ENCODE measurements at places on chromosomes 13 and 19.

- peak; percentile 75 for DNase-seq
These were observed 5.0 kb downstream of the RNF225 start for GRCh38 chr19:58400316-58400915.

DNA sequence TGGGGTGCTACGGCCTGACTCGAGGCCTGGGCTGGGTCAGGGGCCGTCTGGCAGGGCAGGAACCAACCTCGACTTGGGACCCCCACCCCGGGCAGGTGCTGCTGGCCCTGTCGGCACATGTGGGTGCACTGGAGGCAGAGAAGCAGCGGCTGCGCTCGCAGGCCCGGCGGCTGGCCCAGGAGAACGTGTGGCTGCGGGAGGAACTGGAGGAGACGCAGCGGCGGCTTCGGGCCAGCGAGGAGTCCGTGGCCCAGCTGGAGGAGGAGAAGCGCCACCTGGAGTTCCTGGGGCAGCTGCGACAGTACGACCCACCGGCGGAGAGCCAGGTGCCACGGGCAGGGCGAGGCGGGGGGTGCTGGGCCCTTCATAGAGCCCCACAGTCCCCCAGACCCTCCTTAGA lies 5.9 kb downstream of the KLC3 start:
- no peak for DNase-seq

DNA sequence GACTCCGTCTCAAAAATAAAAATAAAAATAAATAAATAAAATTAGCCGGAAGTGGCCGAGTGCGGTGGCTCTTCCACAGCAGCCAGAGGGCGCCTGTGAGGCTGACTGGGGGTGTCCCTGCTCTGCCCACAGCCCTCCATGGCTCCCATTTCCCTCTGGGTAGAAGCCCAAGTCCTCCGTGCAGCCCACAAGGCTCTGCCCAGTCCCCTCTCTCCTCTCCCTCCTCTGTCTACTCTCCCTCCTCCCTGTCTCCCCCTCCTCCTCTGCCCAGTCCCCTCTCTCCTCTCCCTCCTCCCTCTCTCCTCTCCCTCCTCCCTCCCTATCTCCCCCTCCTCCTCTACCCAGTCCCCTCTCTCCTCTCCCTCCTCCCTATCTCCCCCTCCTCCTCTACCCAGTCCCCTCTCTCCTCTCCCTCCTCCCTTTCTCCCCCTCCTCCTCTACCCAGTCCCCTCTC lies 20.4 kb downstream of the MISP start:
- no peak for DNase-seq

DNA sequence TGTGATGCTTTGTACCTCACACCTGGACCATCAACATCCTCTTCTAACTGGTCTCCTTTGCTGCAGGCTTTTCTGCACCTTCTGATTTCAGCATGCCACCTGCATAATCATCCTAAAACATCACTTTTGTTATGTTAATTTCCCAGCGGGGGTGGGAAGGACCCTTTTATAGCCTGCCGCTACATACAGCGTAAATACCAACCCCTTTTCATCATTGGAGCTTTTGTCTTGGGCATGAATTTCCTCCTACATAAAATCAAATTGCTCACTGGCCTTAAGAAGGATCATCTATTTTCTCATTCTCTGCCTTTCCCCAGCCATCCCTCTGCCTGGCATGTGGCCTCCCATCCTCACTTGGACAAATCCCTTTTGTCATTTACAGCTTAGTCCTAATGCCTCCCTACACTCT lies 124.7 kb downstream of the RBM26 start:
- DNase-seq: no peak

- peak; percentile 30 for DNase-seq
These were observed 674 bp downstream of the TRPC4 start for GRCh38 chr13:37868691-37869505.
